Astrocyte (in vitro differentiated cells and primary cell): ENCODE measurements at places on chromosomes 5 and 9.

- peak overlapping the region; percentile 78 for H3K4me3 ChIP-seq
- H3K27ac ChIP-seq: no peak overlapping the region
- no peak for DNase-seq
- no peaks in the 10 kb centered on the region for H3K36me3 ChIP-seq
- H3K27me3 ChIP-seq: peaks cover 21% of the 10 kb centered on the region
- H3K4me1 ChIP-seq: peaks cover 10% of the 10 kb centered on the region
These were observed 729 bp upstream of the TMEM38B start for GRCh38 chr9:105693435-105694189.

GRCh38 chr5:98530224-98530623, 243.2 kb upstream of the RGMB start:
- no peaks in the 10 kb centered on the region for H3K36me3 ChIP-seq
- no peak for DNase-seq
- no peaks in the 10 kb centered on the region for H3K4me1 ChIP-seq
- no peaks in the 10 kb centered on the region for H3K27me3 ChIP-seq

DNA sequence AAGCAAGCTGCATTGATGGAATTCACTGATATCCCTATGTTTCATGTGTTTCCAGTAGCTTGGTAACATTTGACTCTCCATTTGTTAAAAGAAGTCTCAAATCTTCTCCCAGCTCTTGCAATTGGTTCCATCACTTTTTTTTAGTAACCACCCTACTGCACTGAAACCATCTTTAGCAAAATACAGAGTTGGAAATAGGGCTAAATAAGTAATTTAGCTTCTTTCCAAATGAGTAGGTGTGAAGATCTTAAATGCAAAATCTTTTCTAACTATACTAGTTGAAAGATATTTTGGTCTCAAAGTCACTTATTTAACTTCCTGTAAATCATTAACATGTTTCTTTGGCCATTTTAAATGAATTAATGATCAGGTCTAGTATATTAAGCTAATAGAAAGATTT, 138.1 kb downstream of the DIRAS2 start:
- no peaks in the 10 kb centered on the region for H3K27me3 ChIP-seq
- no peaks in the 10 kb centered on the region for H3K36me3 ChIP-seq
- H3K4me3 ChIP-seq: no peak overlapping the region
- no peaks in the 10 kb centered on the region for H3K4me1 ChIP-seq
- no peak overlapping the region for H3K27ac ChIP-seq

- H3K36me3 ChIP-seq: no peaks in the 10 kb centered on the region
- H3K27me3 ChIP-seq: no peaks in the 10 kb centered on the region
- no peak for DNase-seq
- H3K4me3 ChIP-seq: peak overlapping the region; percentile 45
These were observed 12.0 kb downstream of the FOXD1 start for GRCh38 chr5:73436535-73437100.

- H3K4me1 ChIP-seq: no peaks in the 10 kb centered on the region
- DNase-seq: no peak
These were observed 220.9 kb upstream of the TUT7 start for GRCh38 chr9:86575137-86575536.

- H3K27me3 ChIP-seq: no peaks in the 10 kb centered on the region
- no peak for DNase-seq
- H3K4me3 ChIP-seq: no peak overlapping the region
- peaks cover 13% of the 10 kb centered on the region for H3K4me1 ChIP-seq
These were observed 385.2 kb downstream of the SPOCK1 start for GRCh38 chr5:137113939-137114338.

- no peak overlapping the region for H3K27ac ChIP-seq
- peaks cover 30% of the 10 kb centered on the region for H3K36me3 ChIP-seq
- no peak overlapping the region for H3K4me3 ChIP-seq
- DNase-seq: no peak
- H3K4me1 ChIP-seq: peaks cover 4% of the 10 kb centered on the region
These were observed 5.2 kb upstream of the PKN3 start for GRCh38 chr9:128696923-128697707.
